ENCODE measurements at places on chromosomes 11 and 22. TPM values are rescaled to one million over a fixed set of nuclear protein-coding genes. Genes with fewer than 3 reads are reported as not detected.

Gene HSPB2
- total RNA-seq, result 0.13 TPM

Gene SLC1A2
- 9.1 TPM for total RNA-seq

Gene UBQLNL
- 0.23 TPM for total RNA-seq

Gene UPK2
- total RNA-seq, result not detected

Gene C11orf86
- not detected for total RNA-seq

Gene RIMBP3C
- total RNA-seq, result 0.05 TPM

Gene E2F8
- 0.08 TPM for total RNA-seq

Data from left lobe of liver (tissue), 2 donors.